ENCODE measurements at places on chromosomes 1 and 21.

GRCh38 chr1:11414926-11415538 is 63.9 kb upstream of the DISP3 start:
- DNase-seq = no peak

GRCh38 chr1:218368686-218369085 is 23.6 kb downstream of the TGFB2 start:
- no peak for DNase-seq

GRCh38 chr1:109252893-109253802 is 3.8 kb downstream of the CELSR2 start:
- no peak for DNase-seq

DNA sequence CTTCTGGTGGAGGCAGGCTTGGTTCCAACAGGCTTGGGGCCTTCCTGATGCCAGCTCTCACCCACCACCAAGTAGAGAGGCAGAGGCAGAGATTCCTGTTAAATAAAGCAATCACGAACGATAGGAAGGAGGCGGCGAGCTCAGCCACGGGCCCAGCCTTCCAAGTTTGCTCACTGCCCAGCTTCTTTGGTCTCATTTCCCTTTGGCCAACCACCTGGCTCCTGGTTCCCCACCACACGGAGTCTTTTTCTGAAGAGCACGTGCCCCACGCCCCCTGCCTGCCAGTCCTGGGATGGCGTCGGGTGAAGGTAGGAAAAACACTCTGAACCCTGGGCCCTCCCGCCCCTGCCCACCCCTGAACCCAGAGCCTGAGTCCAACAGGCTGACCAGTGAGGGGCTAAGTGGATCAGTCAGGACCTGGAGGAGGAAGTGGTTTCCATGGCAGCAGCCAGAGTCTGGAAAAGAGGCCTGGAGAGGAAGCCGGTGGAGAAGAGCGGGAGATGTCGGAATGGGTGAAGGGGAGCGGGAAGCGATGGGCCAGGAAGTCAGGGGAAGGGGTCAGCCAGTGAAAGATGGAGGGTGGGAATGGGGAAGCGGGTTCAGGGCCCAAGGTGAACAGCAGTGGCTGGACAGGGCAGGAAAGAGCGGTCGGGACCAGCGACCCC is 158.2 kb upstream of the KLHDC7A start:
- no peak for DNase-seq

- DNase-seq = no peak
Observed at GRCh38 chr1:195744256-195744655, 864.0 kb downstream of the KCNT2 start.

GRCh38 chr1:54200519-54200997 is 591 bp downstream of the MRPL37 start:
- no peak for DNase-seq

- DNase-seq = no peak
Observed at GRCh38 chr1:59028048-59028447, 244.2 kb upstream of the JUN start.

DNA sequence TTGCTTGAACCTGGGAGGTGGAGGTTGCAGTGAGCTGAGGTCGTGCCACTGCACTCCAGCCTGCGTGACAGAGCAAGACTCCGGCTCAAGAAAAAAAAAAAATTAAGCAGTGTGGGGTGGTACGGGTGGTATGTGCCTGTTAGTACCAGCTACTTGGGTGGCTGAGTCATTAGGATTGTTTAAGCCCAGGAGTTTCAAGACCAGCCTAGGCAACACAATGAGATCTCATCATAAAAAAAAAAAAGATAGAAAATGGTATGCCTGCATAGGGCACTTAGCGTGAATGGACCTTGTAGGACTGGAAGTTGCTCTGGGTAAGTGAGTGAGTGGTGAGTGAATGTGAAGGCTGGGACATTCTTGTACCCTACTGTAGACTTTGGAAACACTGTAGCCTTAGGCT is 37.0 kb downstream of the TBCE start:
- DNase-seq = no peak

DNA sequence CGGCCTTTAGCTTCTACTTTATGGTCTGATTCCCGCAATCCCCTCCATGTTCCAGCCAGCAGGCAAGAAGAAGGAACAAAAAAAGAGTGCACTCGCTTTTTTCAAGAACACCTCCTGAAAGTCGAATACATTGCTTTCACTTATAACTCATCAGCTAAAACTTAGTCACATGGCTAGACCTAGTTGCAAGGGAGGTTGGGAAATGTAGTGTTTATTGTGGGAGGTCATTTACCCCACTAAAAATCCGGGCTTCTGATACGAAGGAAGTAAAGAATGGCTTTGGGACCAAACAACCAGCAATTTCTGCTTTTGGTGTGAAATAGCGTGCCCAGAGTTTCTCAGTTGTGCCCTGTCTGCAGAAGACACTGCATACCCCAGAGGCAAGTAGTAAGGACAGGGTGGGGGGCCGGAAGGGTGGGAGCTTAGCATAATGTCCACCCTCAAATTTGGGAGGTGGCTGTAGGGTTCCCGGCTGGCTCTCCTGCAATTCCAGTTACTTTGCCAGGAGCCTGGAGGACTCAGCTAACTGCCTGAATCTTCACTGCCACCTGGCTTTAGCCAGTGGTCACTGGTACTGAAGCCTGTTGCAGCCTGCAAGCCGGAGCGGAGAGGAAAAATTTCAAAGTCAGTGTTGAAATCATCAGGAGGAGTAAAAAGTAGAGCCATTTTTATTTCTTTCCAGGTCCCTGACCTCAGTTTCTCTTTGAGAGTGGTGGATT is 57.7 kb upstream of the F3 start:
- no peak for DNase-seq

GRCh38 chr1:37493336-37494098 is 19.1 kb downstream of the ZC3H12A start:
- DNase-seq = no peak

Data from CD4-positive, alpha-beta T cell treated with Interleukin-6 for 4 hours (primary cell).